Smooth muscle cell of trachea (primary cell): ENCODE measurements at places on chromosomes 1 and 21. TPM values are rescaled to one million over a fixed set of nuclear protein-coding genes. Genes with fewer than 3 reads are reported as not detected.

The OR2L13 gene
- total RNA-seq = not detected in 2 replicates

The RGS8 gene
- under 0.01 TPM in 1 of 2 replicates, not detected in the other for total RNA-seq

The NUDT4B gene
- total RNA-seq = 8.3 and 17.0 TPM in 2 replicates

The FLG gene
- not detected in 2 replicates for total RNA-seq

The NUP210L gene
- total RNA-seq = 0.15 and 0.17 TPM in 2 replicates

The INSRR gene
- under 0.01 TPM in 1 of 2 replicates, not detected in the other for total RNA-seq

The TNNI3K gene
- total RNA-seq = 1.7 and 1.8 TPM in 2 replicates

The TRNP1 gene
- total RNA-seq = 33.5 and 59.7 TPM in 2 replicates

The PLA2G2D gene
- total RNA-seq = not detected in 2 replicates

The FGR gene
- 0.17 and 0.29 TPM in 2 replicates for total RNA-seq

The JAM2 gene
- 1.5 and 2.6 TPM in 2 replicates for total RNA-seq

The NPPA gene
- not detected in 2 replicates for total RNA-seq

The EXOC8 gene
- 15.3 and 15.4 TPM in 2 replicates for total RNA-seq

The RBBP5 gene
- 18.9 and 19.7 TPM in 2 replicates for total RNA-seq

The ST6GALNAC3 gene
- 0.73 and 0.99 TPM in 2 replicates for total RNA-seq

The NCDN gene
- 30.8 and 61.4 TPM in 2 replicates for total RNA-seq

The MAP3K7CL gene
- total RNA-seq = 22.7 and 23.3 TPM in 2 replicates

The STRIP1 gene
- total RNA-seq = 43.8 and 58.4 TPM in 2 replicates

The GPR153 gene
- 6.4 and 26.5 TPM in 2 replicates for total RNA-seq

The RNF207 gene
- total RNA-seq = 6.8 and 17.5 TPM in 2 replicates

The ZNF684 gene
- 4.5 and 5.1 TPM in 2 replicates for total RNA-seq

The FHAD1 gene
- 0.33 and 0.44 TPM in 2 replicates for total RNA-seq

The PATJ gene
- total RNA-seq = 7.8 and 10.8 TPM in 2 replicates

The TSPAN2 gene
- not detected in 2 replicates for total RNA-seq

The ATP1A4 gene
- total RNA-seq = not detected in 2 replicates

The GPA33 gene
- not detected in 2 replicates for total RNA-seq

The GPR161 gene
- total RNA-seq = 15.3 and 26.8 TPM in 2 replicates

The SLC25A34 gene
- 0.58 and 2.6 TPM in 2 replicates for total RNA-seq

The DISC1 gene
- 3.0 and 3.5 TPM in 2 replicates for total RNA-seq

The VSIG8 gene
- 0.15 and 0.17 TPM in 2 replicates for total RNA-seq

The SLC1A7 gene
- total RNA-seq = 0.73 and 1.2 TPM in 2 replicates

The ANGPTL1 gene
- 1.8 and 8.1 TPM in 2 replicates for total RNA-seq

The BOLA1 gene
- 11.2 and 12.2 TPM in 2 replicates for total RNA-seq

The RASSF5 gene
- total RNA-seq = 2.8 and 7.4 TPM in 2 replicates

The CLCA4 gene
- total RNA-seq = not detected in 2 replicates

The AK2 gene
- 87.5 and 167 TPM in 2 replicates for total RNA-seq

The LRRC53 gene
- not detected in 2 replicates for total RNA-seq

The CCDC30 gene
- 0.99 and 2.3 TPM in 2 replicates for total RNA-seq

The MED8 gene
- total RNA-seq = 64.8 and 76.2 TPM in 2 replicates

The G0S2 gene
- 17.6 and 20.8 TPM in 2 replicates for total RNA-seq

The HEYL gene
- not detected in 2 replicates for total RNA-seq

The GNG12 gene
- total RNA-seq = 143 and 166 TPM in 2 replicates

The SLAMF9 gene
- total RNA-seq = 0.33 TPM in 1 of 2 replicates, not detected in the other

The PRDM16 gene
- total RNA-seq = 1.5 and 4.8 TPM in 2 replicates

The PTPN7 gene
- total RNA-seq = not detected in 2 replicates

The SYCP1 gene
- not detected in 2 replicates for total RNA-seq

The PRAMEF9 gene
- not detected in 2 replicates for total RNA-seq

The DSCAM gene
- total RNA-seq = under 0.01 TPM in 1 of 2 replicates, not detected in the other

The TMEM61 gene
- not detected in 2 replicates for total RNA-seq

The LGR6 gene
- total RNA-seq = not detected in 2 replicates

The KTI12 gene
- 12.4 and 15.4 TPM in 2 replicates for total RNA-seq
